ENCODE measurements at places on chromosomes 1 and 21. TPM values are rescaled to one million over a fixed set of nuclear protein-coding genes. Genes with fewer than 3 reads are reported as not detected.

Gene LRRC38
- not detected for total RNA-seq

Gene ST6GALNAC3
- total RNA-seq = 11.4 TPM

Gene TNFSF4
- total RNA-seq = 0.21 TPM

Gene LHX8
- total RNA-seq = 16.1 TPM

Gene HAO2
- total RNA-seq = not detected

Gene PCP4L1
- not detected for total RNA-seq

Gene CD5L
- total RNA-seq = not detected

Gene TSPAN1
- total RNA-seq = 0.64 TPM

Gene CLEC20A
- total RNA-seq = not detected

Gene NEXN
- 2.4 TPM for total RNA-seq

Gene KCNJ9
- not detected for total RNA-seq

Gene SH2D2A
- 2.5 TPM for total RNA-seq

DNA sequence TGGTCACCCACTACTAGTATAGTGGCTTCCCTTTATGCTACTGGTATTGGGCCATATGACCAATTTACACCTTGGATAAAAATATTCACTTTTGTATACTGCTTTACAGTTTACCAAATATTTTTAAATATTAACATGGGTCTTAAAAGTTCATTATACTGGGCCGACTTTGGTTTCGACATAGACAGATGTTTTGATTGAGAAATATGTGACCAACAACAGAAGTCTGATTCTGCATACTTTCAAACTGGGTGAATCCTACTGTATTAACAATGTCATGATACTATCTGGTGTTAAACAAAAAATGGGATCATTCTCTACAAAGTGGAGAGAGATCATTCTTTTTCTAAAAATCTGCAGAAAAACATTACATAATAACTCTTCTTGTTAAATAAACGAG lies 134.8 kb downstream of the AKT3 start:
- no peak for DNase-seq

- DNase-seq = peak; percentile 81
Observed at GRCh38 chr1:234610061-234610665, at the start of gene IRF2BP2. IRF2BP2 (minus strand) TSS chr1:234610178; CDS start chr1:234609494, 684 bp downstream.

DNA sequence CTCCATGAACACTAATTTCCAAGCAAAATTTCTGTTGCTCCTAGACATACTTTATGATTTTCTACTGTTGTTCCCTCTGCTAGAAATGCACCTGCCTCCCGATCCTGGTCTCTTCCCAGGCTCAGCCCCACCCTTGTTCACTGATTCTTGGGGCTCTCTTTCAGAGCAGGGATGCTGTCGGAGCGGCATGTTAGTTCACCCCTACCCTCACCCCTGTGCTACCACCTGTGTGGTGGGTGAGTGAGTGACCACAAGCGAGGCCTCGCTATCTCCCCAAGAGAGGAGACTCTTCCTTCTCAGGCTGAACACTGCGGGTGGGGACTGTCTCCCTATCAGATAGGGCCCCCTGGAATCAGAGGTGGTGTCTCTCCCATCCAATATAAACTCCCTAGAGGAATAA lies 4.9 kb upstream of the S100A8 start:
- DNase-seq = no peak

DNA sequence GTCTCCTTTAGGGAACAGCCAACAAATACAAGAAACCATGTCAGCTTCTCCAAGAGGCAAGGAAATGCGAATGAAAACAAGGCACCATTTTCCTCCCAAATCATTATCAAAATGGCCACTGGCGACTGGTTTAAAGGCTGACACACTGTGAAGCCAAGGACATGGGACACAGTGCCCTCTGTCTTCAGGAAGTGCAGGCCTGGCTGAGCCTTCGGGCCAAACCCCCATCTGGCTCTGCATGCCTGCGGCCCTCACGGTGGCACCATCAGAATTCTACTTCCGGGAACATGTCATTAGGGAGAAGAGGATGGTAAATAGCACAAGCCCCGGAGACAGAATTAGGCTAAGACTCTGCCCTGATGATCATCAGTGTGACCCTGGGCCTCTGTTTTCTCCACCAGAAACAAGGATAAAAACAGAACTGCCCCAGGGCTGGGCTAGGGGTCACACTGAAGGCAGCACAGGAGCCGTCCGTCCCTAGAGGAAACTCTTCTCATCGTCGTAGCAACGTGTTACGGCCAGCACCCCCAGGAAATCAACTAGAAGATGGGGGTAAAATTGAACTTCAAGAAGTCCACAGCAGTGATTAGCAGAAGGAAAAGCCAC lies 103.5 kb downstream of the NPHP4 start:
- no peak for DNase-seq

DNA sequence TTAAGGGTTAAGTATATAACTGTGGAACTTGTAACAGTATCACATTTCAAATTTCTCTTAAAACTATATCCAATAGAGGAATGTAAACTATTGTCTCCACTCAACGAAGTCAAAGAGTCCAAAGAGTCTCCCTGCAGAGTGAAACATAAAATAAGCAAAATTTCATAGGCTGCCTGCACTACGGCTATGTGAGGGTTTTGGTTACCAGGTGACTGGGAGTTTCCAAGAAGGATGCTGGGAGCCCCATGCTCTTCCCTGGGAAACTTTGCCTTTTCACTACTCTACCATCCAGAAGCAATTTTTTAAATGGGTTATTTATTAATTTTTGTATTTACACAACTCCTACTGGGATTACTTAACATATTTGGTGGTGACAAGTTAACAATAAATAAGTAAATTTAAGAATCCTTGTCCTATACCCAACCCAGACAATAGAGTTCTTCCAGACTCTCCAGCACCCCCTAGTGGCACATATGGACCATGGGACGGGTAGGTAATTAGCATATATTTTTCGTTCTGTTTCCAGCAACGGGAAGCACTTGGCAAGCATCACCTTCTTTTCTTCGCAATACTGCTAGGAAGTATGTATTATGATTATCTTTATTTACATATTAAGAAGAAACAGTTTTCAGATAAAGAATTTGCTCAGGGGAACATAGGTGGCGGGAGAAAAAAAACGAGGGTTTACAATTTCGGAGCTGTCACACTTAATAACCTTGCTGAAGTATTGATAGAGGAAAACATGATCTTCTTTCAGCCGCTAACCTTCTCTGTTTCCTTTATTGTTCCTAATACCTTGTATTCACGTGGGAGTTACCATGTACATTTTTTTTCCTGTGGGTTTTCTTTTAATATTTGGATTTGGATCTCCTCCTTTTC lies 3.5 kb downstream of the FMO2 start:
- DNase-seq = peak; percentile 50

- DNase-seq = no peak
Observed at GRCh38 chr1:29584362-29584761, 348.0 kb downstream of the PTPRU start.

DNA sequence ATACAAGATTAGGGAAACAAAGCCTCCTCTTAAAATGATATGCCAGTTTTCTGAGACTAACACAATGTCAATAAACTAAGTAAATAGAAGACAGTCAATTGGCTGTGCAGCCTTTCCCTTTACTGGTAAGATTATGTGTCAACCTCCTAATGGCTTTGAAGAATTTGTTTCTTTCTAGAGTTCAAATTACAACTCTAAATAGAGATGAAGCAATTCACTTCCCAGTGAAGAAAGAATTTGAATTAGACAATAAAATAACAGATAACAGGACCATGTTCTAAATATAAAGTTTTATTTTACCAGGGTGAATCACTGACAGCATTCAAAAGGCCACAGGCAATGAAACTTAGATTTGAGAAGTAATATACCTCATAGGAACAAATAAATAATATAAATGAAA lies 680.3 kb downstream of the PLA2G4A start:
- peak; percentile 34 for DNase-seq

GRCh38 chr21:43294194-43294902 lies 125.5 kb downstream of the CRYAA start:
- no peak for DNase-seq

- DNase-seq = no peak
Observed at GRCh38 chr1:227774821-227775661, 39.8 kb downstream of the SNAP47 start.

DNA sequence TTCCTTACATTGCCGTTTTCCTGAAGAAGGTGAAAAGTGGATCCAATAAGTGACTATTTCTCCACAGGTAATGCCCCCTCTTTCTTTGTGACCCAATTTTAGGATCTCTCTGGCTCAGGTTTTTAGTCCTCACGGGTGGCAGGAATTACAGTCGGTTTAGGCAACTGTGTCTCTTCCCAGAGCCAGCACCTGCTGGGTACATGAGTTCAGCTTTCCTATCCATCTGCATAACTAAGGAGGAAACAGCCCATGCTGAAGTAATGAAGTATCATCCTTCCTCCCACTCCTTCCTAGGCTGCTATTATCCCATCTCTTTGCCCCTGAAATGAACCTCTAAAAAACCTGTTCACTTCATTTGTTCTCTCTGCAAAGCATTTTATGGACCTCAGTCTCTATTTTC lies 544.6 kb downstream of the NEGR1 start:
- no peak for DNase-seq

GRCh38 chr1:84742653-84743052 lies 52.4 kb upstream of the SSX2IP start:
- DNase-seq = no peak

- no peak for DNase-seq
Observed at GRCh38 chr1:48222501-48223242, at the start of gene SLC5A9. SLC5A9 (plus strand) TSS chr1:48222716; CDS start chr1:48222737, 21 bp downstream.

GRCh38 chr1:212700892-212701819 lies 1.5 kb upstream of the BATF3 start:
- DNase-seq = no peak

DNA sequence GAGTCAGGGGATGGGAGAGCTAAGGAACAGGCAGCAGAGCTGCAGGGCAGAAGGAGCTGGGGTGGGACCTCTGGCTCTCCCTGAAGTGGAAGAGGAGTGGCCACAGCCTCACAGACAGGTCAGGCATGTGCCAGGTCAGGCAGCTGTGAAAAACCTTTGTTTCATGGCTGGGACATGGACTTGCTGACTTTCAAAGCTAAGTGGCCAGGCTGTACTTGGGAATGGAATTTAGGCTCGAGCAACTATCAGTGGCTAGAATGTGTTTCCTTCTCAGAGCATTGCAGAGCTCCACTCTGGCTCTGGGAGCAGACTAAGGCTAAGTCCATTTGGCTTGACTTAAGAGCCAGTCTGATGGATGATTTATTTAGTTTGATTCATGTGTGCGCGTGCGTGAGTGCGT lies 385.1 kb downstream of the LMX1A start:
- DNase-seq = no peak

GRCh38 chr21:37392441-37392840 lies 25.9 kb downstream of the DYRK1A start:
- DNase-seq = no peak

- DNase-seq = no peak
Observed at GRCh38 chr21:43697758-43698643, 20.9 kb upstream of the PDXK start.

- DNase-seq = peak; percentile 94
Observed at GRCh38 chr1:37471345-37472231, 2.8 kb upstream of the ZC3H12A start.

DNA sequence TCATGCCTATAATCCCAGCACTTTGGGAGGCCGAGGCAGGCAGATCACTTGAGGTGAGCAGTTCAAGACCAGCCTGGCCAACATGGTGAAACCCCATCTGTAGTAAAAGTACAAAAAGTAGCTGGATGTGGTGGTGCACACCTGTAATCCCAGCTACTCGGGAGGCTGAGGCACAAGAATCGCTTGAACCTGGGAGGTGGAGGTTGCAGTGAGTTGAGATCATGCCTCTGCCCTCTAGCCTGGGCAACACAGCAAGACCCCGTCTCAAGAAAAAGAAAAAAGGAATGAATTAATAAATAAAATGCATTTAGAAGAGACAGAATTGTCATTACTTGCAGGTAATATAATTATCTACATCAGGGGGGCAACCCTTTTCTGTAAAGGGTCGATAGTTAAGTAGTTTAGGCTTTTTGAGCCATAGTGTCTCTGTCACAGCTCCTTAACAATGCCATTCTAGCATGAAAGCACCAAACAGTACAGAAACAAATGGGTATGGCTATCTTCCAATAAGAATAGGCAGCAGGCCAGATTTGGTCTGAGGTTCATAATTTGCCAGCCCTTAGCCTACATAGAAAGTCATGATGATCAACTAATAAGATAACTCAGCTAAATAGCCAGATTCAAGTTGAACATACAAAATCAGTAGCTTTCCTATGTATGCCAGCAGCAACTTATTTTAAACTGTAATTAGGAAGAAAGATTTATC lies 56.8 kb downstream of the RPRD2 start:
- no peak for DNase-seq
